ENCODE measurements at places on chromosomes 2 and 18.

DNA sequence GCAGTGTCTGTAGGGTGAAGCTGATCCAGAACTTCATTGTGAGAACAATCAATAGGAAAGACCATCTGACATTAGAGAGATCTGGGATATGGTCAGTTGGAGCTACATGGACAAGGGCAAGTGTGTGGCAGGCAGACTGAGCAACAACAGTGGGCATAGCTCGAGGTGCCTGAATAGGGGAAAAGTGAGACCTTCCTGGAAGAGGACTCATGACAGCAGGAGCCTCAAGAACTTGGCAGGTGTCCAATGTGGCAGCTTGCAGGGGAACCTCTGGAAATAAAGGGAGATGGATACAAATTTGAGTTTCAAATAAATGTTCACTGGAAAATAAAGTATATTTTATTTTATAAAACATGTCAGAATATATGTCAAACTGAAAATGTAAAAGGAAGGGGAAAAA is 117.9 kb downstream of the TANC1 start:
- no peak for DNase-seq

DNA sequence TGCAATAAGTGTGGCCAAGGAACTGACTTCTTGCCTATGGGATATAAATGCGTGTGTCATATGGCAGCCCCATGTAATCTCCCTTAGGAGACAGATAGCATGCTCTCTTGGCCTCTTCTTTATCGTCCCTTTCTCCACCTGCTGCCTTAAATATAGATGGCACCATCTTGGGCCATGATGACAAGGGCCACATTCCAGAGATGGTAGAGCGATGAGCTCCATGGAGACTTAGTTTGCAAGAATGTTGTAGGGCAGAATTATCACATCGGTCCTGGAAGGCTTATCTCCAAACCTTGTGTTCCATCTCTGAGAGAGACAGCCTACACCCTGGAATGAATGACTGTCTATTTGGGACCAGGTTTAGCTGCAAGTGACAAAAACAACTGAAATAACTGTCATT is 536.7 kb downstream of the TNS1 start:
- DNase-seq: no peak

- no peak for DNase-seq
Observed at GRCh38 chr18:37294951-37295350, 270.6 kb downstream of the CELF4 start.

DNA sequence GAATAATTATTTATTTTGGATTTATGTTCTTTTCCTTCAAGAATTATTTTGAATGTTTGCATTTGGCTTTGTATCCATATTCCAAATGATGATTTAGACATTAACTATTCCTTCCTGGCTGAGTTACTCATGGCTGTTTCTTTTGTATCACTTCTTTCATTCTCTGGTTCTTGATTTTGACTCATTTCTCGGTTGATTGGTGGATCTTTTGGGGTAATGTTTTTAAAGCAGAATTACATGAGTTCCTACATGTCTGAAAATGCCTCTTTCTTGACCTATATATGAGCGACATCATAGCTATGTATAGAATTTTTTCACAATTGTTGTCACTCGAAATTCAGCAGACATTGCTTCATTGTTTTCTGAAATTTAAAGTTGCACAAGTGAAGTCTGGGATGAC is 39.5 kb downstream of the CYP26B1 start:
- no peak for DNase-seq

DNA sequence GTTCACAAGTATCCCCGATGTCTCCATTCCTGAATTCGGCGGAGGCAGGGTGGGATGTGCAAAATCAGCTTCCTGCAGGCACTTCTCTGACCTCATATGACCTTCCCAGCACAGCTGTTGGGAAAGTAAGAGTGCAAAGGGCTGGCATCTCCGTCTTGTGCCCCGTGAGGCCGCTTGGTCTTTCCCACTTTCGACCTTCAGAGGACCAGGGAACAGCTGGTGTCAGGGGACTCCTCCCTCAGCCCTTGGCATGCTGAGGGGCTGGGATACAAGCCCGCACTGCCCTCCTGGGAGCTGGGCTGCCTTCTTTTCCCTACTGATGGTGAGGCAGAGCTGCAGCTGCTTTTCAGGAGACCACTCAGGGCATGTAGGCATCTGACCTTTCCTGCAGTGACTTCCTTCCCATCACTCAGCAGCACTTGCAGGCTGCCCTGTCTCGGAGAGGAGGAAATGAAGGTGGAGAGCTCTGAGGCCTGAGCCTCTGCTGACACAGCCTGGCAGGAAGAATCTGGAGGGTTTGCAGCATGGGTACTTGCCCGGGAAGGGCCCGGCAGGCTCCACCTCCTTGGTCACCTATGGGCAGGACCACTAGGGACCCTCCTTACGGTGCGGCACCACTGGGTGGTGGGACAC is 277.2 kb upstream of the HS6ST1 start:
- no peak for DNase-seq

GRCh38 chr2:152033011-152033925 is 65.6 kb downstream of the CACNB4 start:
- DNase-seq: no peak

- no peak for DNase-seq
Observed at GRCh38 chr2:159755788-159756187, 42.2 kb downstream of the CD302 start.

DNA sequence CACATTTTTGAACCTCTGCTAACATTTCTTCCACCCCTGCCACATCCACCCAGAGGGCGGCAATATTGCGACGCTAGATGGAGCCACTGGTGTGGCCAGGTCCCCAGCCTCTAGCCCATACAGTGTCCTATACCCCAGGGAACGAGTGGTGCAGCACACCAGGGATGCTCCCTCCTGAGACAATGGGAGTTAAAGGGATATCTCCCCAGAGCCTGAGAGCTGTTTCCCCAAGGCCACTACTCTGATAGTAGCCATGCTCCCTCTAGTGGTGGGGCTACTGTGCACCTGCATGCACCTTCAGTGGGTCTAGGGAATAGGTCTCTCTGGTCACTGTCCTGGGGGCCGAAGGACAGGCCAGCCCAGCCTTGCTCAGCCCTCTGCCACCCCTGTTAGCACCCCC is 336.4 kb upstream of the FSHR start:
- DNase-seq: no peak

GRCh38 chr18:43893001-43893637 is 615.8 kb upstream of the SYT4 start:
- DNase-seq: no peak

DNA sequence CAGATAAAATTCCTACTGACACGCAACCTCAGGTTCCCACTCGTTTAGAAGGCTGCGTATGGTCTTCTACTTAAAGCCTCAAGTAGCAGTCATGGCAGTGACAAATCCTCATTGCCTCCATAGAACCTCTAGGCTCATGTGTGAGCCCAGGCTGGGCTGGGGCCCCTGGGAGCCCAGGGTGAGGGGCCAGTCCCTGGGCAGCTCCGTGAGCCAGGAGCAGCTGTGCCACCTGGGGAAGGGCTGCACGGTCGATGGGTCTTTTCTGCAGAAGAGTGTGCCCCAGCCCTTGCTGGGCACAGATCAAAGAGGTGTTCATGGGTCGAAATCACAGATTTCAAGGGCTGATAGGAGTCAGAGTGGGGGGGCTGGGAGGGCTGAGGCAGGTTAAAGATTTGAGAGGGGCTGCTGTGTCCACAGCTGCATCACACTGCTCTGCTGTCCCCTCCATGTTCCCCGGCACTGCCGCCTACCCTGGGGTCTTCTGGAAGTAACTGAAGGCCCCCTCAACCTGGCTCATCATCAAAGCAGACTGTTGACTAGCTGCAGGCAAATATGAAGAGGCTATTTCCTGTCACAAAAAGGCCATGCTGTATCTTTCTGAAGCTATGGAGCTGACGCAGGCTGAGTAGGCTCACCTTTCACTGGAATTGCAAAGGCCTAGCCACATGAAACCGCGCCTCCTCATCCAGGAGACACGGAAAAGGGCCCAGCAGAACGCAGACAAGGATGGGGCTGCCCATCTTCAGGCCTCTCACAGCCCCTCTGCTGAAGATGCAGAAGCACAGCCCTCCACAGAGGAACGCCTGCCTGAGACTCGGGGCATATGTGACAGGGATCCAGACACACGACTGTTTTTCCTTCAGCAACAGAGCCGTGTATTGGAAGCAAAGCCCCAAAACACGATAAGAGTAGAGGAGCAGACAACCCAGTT is 35.7 kb upstream of the ALPP start:
- no peak for DNase-seq

GRCh38 chr2:159366538-159366937 is 80.0 kb upstream of the WDSUB1 start:
- DNase-seq: no peak

DNA sequence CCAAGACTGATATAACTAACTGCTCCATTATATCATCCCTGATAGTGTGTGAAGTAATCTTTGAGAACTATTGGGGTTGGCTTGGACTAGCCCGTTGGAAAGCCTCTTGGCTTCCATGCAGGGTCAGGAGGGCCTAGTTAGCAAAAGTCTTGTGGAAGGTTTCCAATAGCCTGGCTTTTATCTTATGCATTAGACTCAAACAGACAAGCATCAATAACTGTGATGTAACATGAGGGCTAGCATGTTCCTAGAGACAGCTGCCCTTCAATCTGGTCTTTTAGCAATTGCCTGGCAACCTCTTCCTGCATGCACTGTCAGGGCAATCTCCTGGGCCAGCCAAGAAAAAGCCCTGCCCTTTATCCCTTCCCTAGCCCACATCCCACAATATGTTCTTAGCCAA is 18.2 kb downstream of the SLC8A1 start:
- DNase-seq: no peak

GRCh38 chr2:108199726-108200125 is 40.0 kb upstream of the SULT1C3 start:
- no peak for DNase-seq

DNA sequence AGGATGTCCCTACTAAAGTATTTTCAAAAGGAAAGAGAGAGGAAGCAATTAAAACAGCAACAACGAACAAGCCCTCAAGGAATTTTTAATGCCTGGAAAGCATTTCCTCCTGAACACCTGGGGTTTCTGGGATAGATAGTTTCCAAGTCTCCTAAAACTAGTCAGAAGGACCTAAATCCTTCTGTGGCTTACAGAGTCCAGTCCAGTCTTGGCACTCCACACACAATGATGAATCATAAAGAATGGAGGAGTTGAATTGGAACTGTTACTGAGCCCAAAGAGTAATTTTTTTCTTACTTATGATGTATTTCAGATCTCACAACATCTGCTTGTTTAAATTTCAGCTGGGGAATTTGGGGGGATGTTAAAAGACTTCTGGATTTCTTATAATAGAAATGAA is 144.6 kb upstream of the SETBP1 start:
- DNase-seq: no peak

GRCh38 chr18:58520969-58521368 is 107.9 kb downstream of the ALPK2 start:
- DNase-seq: no peak

GRCh38 chr18:50113726-50114125 is 81.2 kb downstream of the MYO5B start:
- DNase-seq: no peak

GRCh38 chr2:112494828-112495227 is 12.9 kb downstream of the TTL start:
- no peak for DNase-seq

GRCh38 chr2:67645280-67646138 is 248.4 kb downstream of the ETAA1 start:
- DNase-seq: no peak

GRCh38 chr18:55910296-55910695 is 322.3 kb upstream of the TCF4 start:
- no peak for DNase-seq

DNA sequence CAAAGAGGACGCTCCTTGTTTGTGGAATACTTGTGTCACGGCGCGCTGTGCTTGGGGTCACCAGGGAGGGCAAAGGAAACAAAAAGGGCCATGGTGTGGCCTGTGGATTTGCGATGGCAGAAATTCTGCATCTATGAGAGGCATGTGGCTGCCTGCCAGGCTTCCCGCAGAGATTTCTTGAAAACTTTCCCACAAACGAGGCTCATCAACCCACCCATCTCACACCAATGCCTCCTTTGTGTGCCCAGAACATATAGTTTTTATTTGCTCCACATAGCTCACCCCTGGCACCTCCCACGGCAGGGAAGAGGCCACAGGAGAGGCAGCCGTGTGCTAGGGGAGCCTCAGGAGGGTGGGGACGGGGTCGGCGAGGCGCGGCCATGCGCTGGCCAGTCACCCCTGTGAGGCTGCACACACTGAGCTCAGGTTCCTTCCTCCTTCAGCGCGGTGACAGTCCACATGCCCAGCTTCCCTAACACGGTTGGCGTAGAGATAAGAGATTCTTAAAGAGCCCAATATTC is 100.3 kb downstream of the MBP start:
- no peak for DNase-seq

DNA sequence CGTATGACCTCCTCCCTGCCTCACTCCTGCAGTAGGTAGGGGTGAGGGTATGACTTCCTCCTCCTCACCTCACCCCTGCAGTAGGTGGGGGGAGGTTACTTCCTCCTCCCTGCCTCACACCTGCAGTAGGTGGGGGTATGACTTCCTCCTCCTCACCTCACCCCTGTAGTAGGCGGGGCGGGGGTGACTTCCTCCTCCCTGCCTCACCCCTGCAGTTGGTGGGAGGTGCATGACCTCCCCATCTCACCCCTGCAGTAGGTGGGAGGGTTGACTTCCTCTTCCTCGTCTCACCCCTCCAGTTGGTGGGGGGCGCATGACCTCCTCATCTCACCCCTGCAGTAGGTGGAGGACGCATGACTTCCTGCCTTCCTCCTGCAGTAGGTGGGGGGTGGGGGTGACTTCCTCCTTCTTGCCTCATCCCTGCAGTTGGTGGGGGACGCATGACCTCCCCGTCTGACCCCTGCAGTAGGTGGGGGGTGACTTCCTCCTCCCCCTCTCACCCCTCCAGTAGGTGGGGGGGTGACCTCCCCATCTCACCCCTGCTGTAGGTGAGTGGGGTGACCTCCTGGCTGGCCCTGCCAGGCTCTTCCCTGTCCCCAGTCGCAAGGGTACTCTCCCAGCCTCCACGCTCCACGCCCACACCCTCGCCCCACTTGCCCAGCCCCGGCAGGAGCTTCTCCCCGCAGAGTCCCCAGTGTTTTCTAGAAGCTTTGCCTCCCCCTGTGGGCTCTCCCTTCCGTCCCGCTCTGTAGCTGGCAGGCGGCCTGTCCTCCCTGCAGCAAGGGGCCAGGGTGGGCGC is 39.3 kb downstream of the TSHZ1 start:
- DNase-seq: no peak

GRCh38 chr2:26457695-26458364 is 20.1 kb downstream of the OTOF start:
- DNase-seq: no peak

DNA sequence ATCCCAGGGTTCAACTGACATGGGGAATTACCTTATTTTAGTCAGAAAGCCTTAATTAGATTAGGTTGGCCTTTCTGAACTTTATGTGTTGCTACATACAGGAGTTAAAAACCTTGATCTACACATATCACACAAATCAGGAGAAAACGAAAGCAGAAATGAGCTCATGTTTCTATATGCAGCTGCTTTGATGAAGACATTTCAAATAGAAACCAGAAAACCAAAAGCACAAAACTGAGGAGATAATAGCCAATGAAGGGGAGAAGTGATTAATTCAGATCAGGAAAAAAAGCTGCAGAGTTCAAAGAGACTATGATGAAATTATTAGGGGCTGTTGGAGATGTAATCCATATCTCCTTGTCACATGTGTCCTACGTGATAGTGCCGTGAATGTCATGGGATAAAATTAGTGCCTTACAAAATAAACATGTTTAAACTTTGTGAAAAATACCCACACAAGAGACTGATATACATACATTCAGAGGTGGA is 255.0 kb downstream of the CAMKMT start:
- DNase-seq: no peak

GRCh38 chr18:28767201-28767600 is 590.3 kb upstream of the CDH2 start:
- no peak for DNase-seq

- DNase-seq: no peak
Observed at GRCh38 chr2:53170466-53170865, 597.1 kb upstream of the CHAC2 start.

Measured in omental fat pad (tissue), 4 donors.